ENCODE measurements at places on chromosomes 1 and 21.
A peak's percentile ranks its signal among the peaks of the same experiment; 100 is the strongest.

GRCh38 chr1:227788271-227789083 lies 27.0 kb upstream of the PRSS38 start:
- H3K4me1 ChIP-seq = peaks cover 39% of the 10 kb centered on the region
- H3K27me3 ChIP-seq = peaks cover 5% of the 10 kb centered on the region
- H3K36me3 ChIP-seq = no peaks in the 10 kb centered on the region

DNA sequence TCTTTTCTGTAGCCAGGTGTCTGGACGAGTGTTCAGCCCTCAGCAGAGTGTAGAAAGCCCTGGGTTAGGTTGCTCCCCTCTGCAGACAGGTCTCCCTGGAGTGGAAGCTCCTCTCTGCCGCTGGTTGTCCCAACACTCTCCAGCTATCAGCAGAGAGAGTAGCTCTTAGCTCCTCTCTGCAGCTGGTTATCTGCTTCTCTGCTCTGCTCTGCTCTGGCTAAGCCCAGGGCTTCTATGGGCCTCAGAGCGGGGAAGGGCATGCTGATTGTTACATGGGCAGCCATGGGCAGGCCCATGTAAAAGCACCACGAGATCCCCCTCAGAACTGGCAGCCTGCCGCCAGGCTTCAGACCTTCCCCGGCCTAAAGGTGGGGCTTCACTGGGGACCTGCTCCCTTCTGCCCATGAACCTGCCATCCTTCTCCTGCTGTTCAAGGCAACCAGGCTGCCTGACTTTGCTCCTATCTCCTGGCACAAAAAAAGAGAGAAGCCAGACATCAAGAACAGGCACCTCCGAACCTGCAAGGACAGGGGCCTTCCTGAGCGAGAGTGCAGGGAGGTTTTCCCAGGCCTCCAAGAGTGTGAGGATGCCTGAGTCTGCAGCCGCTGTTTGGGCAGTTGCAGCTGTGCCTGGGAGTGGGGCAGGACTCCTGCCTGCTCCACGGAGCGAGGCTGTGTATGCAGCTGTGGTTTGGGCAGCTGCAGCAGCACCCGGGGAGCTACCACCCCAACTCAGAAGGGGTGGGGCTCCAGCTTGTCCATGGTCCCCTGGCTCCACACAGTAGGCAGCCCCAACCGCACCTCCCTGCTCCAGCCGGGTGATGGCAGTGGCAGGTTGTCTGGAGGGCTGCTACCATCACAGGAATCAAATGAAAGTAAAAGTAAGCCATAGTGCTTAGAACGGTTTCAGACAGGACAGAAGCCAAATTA lies 973.7 kb downstream of the LTN1 start:
- H3K27me3 ChIP-seq = no peaks in the 10 kb centered on the region
- no peak overlapping the region for H3K4me3 ChIP-seq
- H3K4me1 ChIP-seq = no peaks in the 10 kb centered on the region
- no peak for DNase-seq

GRCh38 chr1:112444269-112444668 lies 48.3 kb downstream of the CTTNBP2NL start:
- no peaks in the 10 kb centered on the region for H3K27me3 ChIP-seq
- peaks cover 30% of the 10 kb centered on the region for H3K4me1 ChIP-seq
- H3K36me3 ChIP-seq = peaks cover 16% of the 10 kb centered on the region

DNA sequence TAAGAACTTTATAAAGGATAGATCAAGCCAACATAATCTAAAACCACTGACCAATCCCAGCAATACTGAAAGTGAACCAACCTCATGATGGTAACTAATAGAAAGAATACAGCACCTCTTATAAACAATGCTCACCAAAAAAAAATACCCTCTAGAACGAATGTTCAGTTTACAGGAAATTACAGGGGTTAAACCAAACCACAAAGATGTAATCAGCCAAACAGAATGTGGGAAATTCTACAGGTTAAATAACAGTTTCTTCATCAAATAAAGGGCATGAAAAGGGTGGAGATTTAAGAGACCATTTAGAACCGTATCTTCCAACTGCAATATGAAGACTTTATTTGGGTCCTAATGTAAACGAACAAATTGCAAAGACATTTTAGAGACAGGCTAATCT lies 30.4 kb downstream of the ARID4B start:
- H3K27ac ChIP-seq = no peak overlapping the region
- no peaks in the 10 kb centered on the region for H3K36me3 ChIP-seq
- no peaks in the 10 kb centered on the region for H3K27me3 ChIP-seq
- DNase-seq = no peak

DNA sequence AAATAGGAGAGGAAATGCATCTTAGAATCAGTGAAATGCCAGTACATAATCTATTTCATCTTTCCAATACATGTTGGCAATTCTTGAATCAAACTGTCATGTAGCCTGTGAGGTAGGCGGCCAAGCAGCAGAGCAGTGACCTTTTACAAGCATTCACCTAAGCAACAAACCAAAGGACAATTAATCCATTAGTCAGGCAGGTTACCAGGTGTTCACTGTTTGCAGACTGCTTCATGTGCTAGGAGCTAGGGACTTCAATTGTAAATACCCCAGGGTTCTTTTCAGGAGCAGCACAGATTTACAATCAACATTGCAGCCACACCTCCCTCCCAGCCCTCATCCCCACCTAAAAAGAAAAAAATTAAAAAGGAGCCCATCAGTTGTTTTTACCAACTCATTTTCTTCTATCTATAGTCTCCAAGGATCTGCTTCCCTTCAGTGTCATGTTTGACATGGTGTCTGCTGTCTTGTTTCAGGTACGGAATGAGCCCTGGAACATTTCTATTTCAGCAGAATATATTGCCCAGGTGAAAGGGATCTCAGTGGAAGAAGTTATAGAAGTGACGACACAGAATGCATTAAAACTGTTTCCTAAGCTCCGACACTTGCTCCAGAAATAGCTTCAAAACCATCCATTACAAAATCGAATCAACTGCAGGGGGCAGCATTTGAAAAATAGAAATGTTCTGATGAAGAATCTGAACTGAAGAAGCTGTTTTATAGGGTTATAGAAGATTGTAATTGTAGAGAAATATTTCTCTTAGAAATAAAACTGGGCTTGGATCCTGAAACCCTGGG lies 23.0 kb downstream of the TATDN3 start:
- no peaks in the 10 kb centered on the region for H3K4me1 ChIP-seq
- H3K27ac ChIP-seq = no peak overlapping the region
- DNase-seq = no peak

GRCh38 chr1:16644193-16644481 lies 22.6 kb downstream of the RNU1-3 start:
- H3K27ac ChIP-seq = no peak overlapping the region
- no peaks in the 10 kb centered on the region for H3K27me3 ChIP-seq
- DNase-seq = no peak
- H3K4me1 ChIP-seq = no peaks in the 10 kb centered on the region

- H3K4me1 ChIP-seq = peaks cover 25% of the 10 kb centered on the region
- H3K4me3 ChIP-seq = peak overlapping the region; percentile 12
- no peaks in the 10 kb centered on the region for H3K27me3 ChIP-seq
- H3K36me3 ChIP-seq = peaks cover 8% of the 10 kb centered on the region
- H3K27ac ChIP-seq = peak overlapping the region; percentile 45
- DNase-seq = no peak
Measured at GRCh38 chr1:236058141-236058934, 6.6 kb downstream of the NID1 start.

- H3K4me3 ChIP-seq = no peak overlapping the region
- no peak overlapping the region for H3K27ac ChIP-seq
- no peaks in the 10 kb centered on the region for H3K27me3 ChIP-seq
Measured at GRCh38 chr1:55928576-55928975, 650.8 kb downstream of the PLPP3 start.

Data from osteocyte (in vitro differentiated cells).